ENCODE measurements at places on chromosomes 4 and X.

DNA sequence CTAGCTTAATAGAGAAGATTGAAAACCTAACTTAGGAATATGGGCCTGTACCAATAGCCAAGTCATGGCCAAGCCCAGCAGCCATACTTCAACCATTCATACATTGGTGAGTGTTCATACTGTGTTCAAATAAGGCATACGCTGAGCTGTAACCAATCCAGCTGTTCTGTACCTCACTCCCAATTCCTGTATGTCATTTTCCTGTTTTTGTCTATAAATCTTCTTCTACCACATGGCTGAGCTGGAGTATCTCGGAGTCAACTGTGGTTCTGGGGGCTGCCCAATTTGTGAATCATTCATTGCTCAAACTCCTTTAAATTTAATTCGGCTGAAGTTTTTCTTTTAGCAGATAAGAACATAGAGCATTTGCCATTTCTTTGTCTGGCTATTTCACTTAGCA, 195.3 kb upstream of the ANKRD50 start:
- no peak for DNase-seq

GRCh38 chr4:48254381-48255071, 15.1 kb downstream of the TEC start:
- no peak for DNase-seq

DNA sequence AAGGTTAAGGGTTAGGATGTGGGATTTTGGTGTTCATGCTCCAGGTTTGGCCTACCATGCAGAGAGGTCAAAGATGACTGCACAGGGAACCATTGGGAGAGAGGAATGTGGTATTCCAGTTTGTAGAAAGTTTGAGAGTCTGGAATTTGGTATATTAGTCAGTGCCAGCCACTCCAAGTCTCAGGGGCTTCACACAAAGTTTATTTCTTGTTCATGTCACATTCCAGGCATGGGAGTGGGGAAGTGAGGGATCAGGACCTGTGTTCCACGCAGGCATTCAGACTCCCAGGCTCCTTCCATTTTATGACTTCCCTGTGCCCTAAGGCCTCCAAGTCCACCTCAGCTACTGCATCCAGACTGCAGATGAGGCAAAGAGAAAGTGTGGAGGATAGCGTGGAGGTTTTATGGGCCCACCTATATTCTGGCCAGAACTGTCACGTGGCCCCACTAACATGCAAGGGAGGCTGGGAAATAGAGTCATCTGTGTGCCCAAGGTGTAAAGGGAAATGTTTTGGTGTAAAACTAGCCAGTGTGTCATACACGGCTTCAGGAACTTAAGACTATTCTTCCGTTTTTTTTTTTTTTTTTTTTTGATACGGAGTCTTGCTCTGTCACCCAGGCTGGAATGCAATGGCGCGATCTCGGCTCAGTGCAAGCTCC, 140.6 kb upstream of the SCML1 start:
- DNase-seq: no peak

- no peak for DNase-seq
These were observed 40.9 kb downstream of the KDM6A start for GRCh38 chrX:44913656-44914531.

DNA sequence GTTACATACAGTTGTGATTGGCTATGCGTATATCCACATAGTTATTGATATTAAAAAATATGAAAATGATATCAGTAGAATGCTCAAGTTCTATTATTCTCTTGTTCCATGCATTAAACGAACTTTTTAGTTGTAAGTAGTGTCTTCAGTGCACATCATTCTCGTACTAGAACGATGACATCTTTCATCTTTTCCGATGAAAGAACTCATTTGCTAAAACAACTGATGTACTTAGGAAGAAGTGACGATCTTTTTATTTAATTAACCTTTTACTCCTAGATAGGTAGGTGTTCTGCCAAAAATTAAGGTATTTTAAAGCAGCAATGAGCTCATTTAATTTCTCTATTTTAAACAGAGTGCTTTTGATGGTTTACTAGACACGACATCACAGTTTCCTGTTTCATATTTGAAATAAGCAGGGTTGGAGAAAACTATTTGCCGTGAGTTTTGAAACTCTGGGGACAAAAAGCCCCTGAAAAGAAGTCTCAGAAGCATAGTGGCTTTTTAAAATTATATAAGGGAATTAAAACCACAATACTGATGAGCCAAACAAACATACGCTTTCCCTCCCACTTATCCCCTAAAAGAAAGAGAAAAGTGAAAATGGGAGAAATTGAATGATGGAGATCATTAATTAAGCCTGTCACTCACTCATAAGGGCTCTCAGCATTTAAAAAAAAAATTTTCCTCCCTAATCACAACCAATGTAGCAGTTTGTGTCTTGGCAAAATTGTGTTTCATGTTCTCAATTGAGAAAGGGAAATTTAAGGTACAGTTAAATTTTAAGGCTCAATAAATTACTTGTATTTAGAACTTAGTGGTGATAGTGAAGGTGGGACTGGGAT, 25.6 kb downstream of the SPRY1 start:
- no peak for DNase-seq

GRCh38 chr4:138598226-138598625, 356.1 kb upstream of the SLC7A11 start:
- DNase-seq: no peak

- DNase-seq: peak; percentile 58
These were observed 436.2 kb downstream of the KCNIP4 start for GRCh38 chr4:21512353-21512752.

DNA sequence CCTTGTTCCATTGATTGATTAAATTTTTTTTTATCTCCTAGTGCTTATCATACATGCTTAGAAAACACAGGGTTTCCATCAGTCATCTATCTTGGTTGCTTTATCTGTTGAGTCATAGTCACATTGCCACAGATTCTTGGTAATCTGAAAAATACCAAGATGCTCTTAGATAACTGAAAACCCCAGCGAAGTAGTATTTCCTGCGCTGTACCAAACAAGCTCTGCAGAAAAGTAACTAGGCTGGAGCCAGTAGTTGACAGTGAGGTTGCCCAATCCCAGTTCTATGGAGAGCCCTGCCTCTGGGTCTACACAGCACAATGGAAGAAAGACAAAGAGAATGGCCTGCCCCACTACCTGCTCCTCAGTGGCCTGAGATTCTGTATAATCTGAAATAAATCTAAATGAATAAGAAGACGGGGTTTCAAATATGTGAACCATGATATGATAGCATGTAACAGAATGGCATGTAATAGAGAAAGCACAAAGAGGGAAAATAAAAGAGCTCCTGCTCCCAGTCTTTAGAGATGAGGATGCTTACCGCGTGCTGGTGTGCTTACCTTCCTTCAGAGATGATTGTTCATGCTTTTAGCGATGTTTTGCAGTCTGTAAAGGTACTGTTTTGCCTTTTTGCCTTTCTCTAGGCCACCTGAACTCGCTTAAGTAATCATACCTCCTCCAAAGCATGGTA, 55.3 kb upstream of the RAPGEF2 start:
- DNase-seq: no peak

GRCh38 chrX:138756234-138756633, 44.7 kb upstream of the FGF13 start:
- peak; percentile 45 for DNase-seq

- DNase-seq: peak; percentile 91
These were observed 144.6 kb upstream of the NOCT start for GRCh38 chr4:138870737-138871554.

- no peak for DNase-seq
These were observed 45.1 kb downstream of the ARL9 start for GRCh38 chr4:56550642-56551041.

- DNase-seq: no peak
These were observed 1068.2 kb downstream of the GLUD2 start for GRCh38 chrX:122115604-122116003.

GRCh38 chr4:74670583-74670982, 123.7 kb downstream of the BTC start:
- no peak for DNase-seq

GRCh38 chrX:69995362-69996112, 54.2 kb downstream of the AWAT2 start:
- DNase-seq: no peak

DNA sequence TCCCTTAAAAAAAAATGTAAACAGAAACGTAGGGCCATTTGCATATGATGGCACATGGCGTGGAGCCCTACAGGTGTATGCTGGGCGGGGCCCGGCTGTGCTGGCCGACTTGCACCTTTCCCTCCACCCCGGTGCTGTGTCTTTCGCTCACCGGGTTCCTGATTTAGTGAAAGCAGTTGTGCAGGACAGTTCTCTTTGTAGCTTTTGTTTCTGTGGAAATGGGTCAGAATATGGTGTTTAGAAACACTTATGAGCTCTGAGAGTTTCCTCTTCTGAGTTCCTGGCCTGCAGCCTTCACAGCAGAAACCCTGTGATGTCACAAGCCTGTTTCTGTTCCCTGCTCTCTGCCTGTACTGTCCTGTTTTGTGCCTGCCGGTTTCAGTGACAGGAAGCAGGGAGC, 22.5 kb upstream of the MSANTD1 start:
- DNase-seq: no peak

- no peak for DNase-seq
These were observed 166.5 kb downstream of the PRR32 start for GRCh38 chrX:126985981-126986380.

GRCh38 chr4:181504924-181505323, 738.3 kb upstream of the TENM3 start:
- peak; percentile 67 for DNase-seq

DNA sequence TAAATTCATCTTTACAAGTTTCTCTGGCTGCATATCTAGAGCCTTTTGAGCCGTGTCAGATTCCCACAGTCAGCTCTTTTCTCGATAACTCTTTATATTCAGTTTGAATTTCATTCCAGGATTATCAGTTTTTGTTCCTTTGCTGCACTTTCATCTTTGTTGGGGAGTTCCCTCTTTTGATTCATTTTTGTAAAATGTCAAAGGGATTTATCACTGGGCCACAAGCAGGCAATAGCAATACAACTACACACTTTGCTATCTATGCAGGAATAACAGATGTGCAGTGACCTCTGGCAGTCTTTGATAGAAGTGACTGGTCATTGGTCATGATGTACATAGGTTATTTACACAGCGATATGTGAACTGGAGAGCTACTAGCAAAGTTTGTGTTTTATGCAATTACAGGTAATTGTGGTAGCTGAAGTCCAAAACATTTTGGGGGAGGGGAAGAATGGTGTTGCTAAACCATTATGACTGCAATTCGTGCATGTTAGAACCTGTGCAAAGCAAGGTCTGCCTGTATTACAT, 43.8 kb downstream of the HPGDS start:
- no peak for DNase-seq

GRCh38 chr4:82500435-82501153, 61.2 kb downstream of the TMEM150C start:
- no peak for DNase-seq

- DNase-seq: no peak
These were observed 5.7 kb downstream of the MSX1 start for GRCh38 chr4:4864940-4865704.

DNA sequence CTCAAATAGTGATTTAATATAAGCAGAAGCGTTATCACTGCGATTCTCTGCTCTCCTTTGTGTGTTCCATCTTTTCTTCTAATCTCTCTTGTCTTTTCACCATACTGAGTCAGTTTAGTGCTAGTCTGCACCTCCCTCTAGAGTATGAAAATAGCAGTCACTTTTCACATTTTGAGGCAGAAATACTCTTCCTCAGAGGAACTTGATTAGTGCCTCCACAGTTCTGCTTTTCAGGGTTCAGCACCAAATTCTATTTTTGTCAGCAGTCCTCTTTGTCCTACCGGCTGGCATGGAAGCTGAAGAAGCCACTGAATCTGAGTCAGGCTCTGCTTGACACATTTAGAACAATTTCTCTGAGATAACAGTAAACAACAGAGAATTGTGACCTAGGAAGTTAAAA, 49.7 kb upstream of the ANKRD17 start:
- DNase-seq: no peak

DNA sequence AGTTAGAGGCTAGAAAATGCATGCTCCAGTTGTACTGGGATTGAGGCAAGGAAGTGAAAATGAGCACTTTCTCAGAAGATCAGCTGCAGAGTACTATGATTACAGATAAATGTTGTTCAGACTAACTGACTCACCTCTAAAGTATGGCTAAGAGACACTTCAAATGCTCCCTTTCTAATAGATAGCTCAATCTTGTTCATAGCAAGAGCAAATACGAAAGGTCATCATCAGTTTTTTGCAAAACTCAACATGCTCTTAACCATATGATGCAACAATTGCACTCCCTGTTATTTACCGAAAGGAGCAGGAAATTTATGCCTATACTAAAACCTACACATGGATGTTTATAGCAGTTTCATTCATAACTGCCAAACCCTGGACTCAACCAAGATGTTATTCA, 838.4 kb upstream of the INTU start:
- DNase-seq: no peak

GRCh38 chrX:154325541-154325940, 29.9 kb downstream of the TKTL1 start:
- no peak for DNase-seq

DNA sequence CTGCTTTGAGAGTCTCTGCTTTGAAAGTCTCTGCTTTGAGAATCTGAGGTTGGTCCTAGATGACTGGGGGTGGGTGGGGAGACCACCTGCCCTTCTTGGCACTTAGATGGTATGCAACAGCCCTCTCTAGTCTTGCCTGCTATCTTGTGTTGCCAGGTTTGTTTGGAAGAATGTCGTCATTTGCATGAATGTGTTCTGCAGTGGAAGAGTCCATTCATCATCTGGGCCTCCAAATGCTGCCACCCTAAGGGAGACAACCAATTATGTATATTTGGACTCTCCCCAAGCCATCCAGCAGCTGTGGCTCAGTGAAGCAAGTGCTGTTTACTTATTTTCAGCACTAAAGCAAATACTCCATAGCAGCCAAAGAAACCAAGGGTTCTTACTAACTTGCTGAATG, 44.6 kb upstream of the TRPC5OS start:
- DNase-seq: no peak

Data from retina (tissue), 1 donor.